ENCODE measurements at places on chromosomes 7 and 10.
A peak's percentile ranks its signal among the peaks of the same experiment; 100 is the strongest.

DNA sequence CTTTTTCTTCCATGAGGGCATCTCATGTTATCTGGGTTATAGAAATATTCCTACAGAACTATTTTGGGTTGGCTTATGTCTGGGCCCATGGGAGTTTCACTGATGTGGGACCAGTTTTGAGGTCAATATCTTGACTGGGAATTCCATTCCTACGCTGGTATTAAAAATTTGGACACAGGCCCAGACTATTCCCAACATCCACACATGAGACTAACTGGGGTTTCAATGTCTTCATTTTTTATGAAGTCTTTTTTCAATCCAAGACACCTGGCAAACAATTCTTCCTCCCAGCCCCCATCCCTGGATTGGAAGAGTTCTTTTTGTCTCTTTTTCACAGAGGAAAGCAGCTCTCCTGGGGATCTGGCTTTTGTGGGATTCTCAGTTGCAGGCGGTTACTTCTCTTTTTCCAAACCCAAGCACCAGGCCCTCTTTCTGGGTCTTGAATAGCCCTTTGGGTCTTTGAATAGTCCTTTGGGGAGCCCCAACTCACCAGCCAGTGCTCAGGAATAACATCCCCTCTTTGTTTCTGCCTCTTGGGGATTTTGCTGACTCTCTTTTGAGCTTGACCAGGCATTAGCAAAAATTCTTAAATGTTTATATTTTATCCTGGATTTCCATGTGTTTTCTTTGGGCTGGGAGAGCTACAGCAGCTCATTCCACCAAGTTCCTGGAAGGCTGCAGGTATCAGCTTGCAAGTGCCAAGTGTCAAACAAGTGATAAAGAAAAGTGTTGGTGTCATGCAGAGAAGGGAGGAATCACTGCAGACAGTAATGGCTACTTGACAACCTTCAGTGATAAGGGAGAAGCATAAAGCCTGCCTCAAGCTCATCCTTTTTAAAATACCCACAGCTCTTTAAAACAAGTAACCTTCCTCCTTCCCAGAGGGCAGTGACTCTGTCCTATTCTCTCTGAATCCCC, 234.3 kb downstream of the ADAM12 start:
- no peak for DNase-seq
- no peak overlapping the region for H3K4me3 ChIP-seq
- no peaks in the 10 kb centered on the region for H3K27me3 ChIP-seq
- H3K36me3 ChIP-seq, result no peaks in the 10 kb centered on the region
- no peak overlapping the region for H3K27ac ChIP-seq

DNA sequence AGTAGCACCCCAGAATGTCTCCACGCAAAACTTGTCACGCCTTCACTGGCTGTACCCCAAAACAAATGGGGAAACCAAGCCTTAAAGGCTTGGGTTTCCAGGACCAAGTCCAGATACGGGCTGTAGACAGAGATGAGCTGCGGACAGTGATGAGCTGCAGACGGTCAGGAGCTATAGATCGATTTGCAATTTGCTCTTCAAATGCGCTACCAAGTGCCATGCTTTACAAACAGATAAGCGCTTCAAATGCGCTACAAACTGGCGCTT, 658 bp upstream of the SGCE start:
- DNase-seq, result peak; percentile 14
- H3K27ac ChIP-seq, result peak overlapping the region; percentile 87
- peak overlapping the region; percentile 46 for H3K4me3 ChIP-seq
- no peaks in the 10 kb centered on the region for H3K36me3 ChIP-seq

GRCh38 chr7:41445432-41445831, 257.5 kb downstream of the INHBA start:
- no peak overlapping the region for H3K27ac ChIP-seq
- DNase-seq, result no peak
- H3K27me3 ChIP-seq, result no peaks in the 10 kb centered on the region

GRCh38 chr10:89384474-89385340, 6.9 kb downstream of the IFIT1B start:
- DNase-seq, result no peak
- H3K27me3 ChIP-seq, result no peaks in the 10 kb centered on the region
- H3K4me3 ChIP-seq, result no peak overlapping the region

GRCh38 chr7:113722006-113722405, 196.8 kb downstream of the PPP1R3A start:
- H3K27ac ChIP-seq, result no peak overlapping the region
- DNase-seq, result no peak
- H3K4me1 ChIP-seq, result no peaks in the 10 kb centered on the region
- no peaks in the 10 kb centered on the region for H3K27me3 ChIP-seq
- H3K4me3 ChIP-seq, result no peak overlapping the region

- no peaks in the 10 kb centered on the region for H3K4me1 ChIP-seq
- no peaks in the 10 kb centered on the region for H3K27me3 ChIP-seq
- no peak overlapping the region for H3K27ac ChIP-seq
Observed at GRCh38 chr10:116612107-116612769, 8.5 kb upstream of the PNLIPRP2 start.

Measured in uterus (tissue), 4 donors.